ENCODE measurements at places on chromosomes 3 and 15.

DNA sequence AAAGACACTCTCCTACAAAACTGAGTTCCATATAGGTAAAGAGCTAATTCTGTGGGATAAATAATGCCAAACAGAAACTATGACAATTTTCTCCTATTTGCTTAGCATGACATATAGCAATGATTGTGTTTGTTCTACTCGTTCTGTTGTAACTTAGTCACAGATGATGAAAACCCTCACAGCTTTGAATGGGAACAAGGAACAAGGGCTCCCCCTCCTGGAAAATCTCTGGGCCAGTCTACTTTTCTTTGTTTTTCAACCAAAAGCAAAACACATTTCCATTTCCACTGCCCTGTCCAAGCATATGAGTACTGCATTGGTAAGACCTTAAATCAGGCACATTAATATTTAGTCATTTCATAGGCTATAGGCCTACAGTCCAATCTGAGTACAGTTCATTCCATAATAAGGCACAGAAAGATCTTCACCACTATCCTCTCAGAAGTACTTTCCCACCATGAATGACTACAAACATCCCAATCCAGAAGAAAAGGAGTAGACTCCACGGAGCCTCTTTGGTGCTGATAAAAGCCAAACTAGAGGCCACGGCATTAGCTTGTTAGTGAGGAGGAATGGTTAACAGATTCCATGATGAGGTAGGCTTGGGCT, 67.1 kb downstream of the ATP8B4 start:
- DNase-seq = no peak

- no peak for DNase-seq
Measured at GRCh38 chr15:66237513-66238235, 15.9 kb downstream of the MEGF11 start.

GRCh38 chr3:62293051-62293780, 80.1 kb downstream of the FEZF2 start:
- no peak for DNase-seq

- no peak for DNase-seq
Measured at GRCh38 chr15:77642793-77643430, 10.2 kb upstream of the LINGO1 start.

GRCh38 chr3:128413003-128413370, 53.7 kb downstream of the DNAJB8 start:
- DNase-seq = no peak

GRCh38 chr3:165753560-165753959, 83.7 kb downstream of the BCHE start:
- no peak for DNase-seq

- DNase-seq = no peak
Measured at GRCh38 chr15:74733269-74733668, 7.9 kb upstream of the CYP1A1 start.

DNA sequence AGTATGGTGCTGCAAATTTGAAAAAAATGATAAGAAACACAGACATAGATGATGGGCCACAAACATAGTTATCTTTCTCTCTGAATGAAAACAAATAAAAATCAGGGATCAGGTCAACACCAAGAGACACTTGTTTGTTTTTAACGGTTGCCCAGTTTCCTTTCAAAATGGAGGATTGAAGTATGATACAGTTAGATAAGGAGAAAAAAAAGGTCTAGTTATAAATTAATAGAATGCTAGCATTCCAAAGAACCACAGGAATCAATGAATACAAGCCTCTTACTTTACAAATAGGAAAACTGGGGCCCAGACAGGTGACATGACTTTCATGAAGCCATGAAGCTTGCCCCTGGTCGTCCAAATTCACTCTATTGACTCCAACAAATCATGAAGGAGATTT, 305.1 kb downstream of the ZNF621 start:
- DNase-seq = no peak

GRCh38 chr3:36496684-36497633, 116.7 kb downstream of the STAC start:
- no peak for DNase-seq

GRCh38 chr15:70722266-70723121, 40.9 kb downstream of the UACA start:
- no peak for DNase-seq

DNA sequence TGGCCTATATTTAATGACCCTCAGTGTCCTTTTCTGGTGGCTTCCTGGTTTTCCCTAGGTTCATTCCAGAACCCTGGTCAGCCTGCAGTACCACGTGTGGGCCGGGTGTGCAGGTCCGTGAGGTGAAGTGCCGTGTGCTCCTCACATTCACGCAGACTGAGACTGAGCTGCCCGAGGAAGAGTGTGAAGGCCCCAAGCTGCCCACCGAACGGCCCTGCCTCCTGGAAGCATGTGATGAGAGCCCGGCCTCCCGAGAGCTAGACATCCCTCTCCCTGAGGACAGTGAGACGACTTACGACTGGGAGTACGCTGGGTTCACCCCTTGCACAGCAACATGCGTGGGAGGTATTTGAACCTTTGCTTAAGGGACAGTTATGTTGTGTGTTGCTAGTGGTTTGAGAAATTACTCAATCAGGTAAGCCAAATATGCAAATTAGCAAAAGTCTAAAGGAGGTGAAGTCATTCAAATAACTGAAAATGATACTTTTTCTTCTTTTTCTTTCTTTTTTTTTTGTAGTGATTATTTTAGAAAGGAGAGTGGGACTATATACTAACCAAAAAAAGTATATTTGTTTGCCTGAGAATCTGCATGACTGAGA, 259.2 kb downstream of the ADAMTSL3 start:
- DNase-seq = no peak

DNA sequence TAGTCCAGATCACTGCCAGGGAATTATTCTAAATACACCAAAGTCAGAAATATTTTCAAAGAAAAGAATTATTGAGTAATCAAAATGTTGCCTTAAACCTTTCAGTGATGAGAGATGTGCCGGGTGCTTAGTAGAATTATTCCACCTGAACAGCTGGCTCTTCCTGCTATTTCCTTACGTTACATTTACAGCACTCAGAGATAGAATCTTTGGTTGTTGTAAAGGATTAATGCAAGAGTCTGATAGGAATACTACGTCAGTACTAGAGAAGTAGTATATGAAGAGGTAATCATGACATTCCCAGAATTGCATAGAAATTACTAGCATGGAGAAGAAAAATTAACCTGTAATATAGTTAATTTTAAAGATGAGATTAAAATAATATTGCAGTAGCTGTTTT, 50.9 kb upstream of the ZDHHC23 start:
- no peak for DNase-seq

All from activated T-helper 2 cell treated with anti-CD3 and anti-CD28 coated beads, Interferon-gamma antibody, Interleukin-2, Interleukin-4, amounts not matched to agents 10 μg/mL and 5 μg/mL and 100 μg/mL, durations not matched to agents 14 hours and 24 hours and 36 hours (primary cell).